ENCODE measurements at places on chromosomes 12 and 14. TPM values are rescaled to one million over a fixed set of nuclear protein-coding genes. Genes with fewer than 3 reads are reported as not detected.

DNA sequence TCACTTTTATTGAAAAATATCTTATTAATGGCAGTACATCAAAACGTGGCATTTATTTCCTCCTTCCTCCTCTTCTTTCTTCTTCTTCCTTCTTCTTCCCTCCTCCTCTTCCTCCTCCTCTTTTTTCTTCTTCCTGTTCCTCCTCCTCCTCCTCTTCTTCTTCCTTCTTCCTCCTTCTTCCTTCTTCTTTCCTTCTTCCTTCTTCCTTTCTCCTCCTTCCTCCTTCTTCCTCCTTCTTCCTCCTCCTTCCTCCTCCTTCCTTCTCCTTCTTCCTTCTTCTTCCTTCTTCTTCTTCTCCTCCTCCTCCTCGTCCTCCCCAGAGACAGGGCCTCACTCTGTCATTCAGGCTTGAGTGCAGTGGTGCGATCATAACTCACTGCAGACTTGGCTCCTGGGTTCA, 457.2 kb downstream of the AEBP2 start:
- H3K27me3 ChIP-seq = no peaks in the 10 kb centered on the region
- no peak for DNase-seq
- no peak overlapping the region for H3K4me3 ChIP-seq

DNA sequence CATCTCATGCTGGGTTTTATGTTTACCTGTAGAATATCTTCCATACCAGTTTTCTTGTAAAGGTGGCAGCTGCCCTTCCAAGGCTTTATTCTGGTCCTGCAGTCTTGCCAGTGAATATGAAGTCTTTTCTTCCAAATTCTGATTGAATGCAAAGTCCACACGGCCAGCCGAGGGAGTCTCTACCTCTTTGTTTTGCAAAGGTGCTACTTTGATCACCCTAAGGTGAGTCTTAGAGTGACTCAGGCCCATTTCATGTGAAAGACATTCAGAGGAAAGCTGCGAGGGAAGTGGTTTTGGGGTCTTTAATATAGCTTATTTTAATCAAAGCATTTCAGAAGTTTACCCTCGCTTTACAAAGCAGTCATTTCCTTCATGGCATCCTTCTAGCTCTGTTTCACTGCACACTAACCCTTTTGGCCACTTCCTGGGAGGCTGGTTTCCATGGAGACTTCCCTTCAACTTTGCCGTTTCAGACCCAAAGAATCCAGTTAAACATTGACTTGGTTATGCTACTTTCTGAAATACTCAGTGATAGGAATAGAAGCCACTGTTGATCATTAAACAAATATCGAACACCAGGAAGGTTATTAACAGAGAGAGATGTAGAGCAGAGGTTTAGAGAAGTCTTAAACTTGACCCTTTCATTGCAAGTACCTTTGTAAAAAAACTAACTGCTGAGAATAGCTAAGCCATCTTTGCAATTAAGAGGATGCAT, at the start of gene CCDC198:
Gene CCDC198 (minus strand): TSS at position 391 of the 715 bp plus-strand sequence. CDS start 142 bp downstream, at position 249.
- no peak for DNase-seq
- no peak within 1 kb of the TSS for H3K27ac ChIP-seq
- H3K4me1 ChIP-seq = no peaks in the 10 kb centered on the region
- no peaks in the 10 kb centered on the region for H3K27me3 ChIP-seq

DNA sequence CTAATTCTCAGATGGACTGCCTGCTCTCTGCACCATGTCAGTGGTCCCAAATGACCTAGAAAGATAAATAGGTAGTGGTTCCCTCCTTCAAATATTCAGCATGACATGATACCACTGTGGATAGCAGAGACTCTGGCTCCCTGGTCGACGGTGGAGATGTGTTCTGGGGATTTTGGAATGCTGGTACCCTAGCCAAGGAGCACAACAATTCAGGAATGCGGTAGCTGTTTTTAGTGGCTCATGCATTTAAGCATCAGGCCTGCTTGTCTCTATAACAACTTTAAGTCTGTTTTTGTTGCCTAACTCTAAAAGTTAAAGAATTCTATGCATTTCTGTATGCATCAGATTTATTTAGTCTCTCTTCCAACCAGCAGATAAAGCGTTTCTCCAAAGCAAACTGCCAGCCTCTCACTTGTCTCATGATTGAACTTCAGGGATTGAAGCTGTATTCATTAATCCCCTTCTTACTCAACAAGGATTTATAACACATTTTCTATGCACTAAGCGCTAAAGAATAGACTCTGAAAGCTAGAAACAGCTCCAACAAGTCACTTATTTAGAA, 164.9 kb upstream of the BMP4 start:
- no peaks in the 10 kb centered on the region for H3K36me3 ChIP-seq
- H3K4me3 ChIP-seq = no peak overlapping the region
- no peaks in the 10 kb centered on the region for H3K27me3 ChIP-seq

- peaks cover 14% of the 10 kb centered on the region for H3K4me1 ChIP-seq
- DNase-seq = no peak
- no peaks in the 10 kb centered on the region for H3K27me3 ChIP-seq
- peak overlapping the region; percentile 70 for H3K4me3 ChIP-seq
Observed at GRCh38 chr12:43836475-43836989, 651 bp downstream of the TMEM117 start.

DNA sequence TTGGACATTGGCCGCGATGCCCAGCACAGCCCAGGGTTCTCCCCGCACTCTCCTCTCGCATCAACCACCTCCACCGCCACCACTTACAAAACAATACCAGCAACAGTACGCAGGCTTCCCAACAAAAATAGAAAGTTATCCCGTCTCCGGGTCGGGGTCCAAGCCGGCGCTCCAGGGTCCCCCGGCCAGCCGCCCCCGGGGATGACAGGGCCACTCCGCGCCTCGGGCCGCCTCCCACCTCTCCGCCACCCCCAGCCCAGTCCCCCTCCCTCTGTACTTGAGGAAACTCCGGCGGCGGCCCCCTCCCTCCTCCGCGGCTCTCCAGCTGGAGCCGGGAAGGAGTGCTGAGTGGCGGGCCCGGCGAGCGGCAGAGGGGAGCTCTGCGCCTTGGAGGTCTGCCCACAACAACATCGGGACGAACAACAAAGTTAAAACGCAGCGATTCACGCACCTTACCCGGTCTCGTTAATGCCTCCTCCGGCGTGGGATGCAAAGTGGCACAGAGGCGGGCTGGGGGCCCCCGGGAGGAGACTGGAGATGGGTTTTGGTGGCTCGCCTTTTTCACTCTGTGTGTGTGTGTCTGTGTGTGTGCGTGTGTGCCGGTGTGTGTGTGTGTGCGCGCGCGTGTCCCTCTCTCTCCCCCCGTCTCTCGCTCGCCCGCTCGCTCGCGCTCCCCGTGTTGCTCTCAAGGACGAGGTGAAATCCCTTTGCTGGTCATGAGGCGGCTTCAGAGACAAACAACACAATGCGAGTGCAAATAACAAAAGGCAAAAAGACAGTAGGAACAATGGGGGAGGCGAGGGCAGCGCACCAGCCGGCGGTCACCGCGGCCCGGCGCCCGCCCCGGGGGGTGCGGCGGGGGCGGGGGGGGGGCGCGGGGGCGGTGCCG, 386.8 kb downstream of the BCAT1 start:
- peak overlapping the region; percentile 75 for H3K27ac ChIP-seq
- H3K27me3 ChIP-seq = peaks cover 4% of the 10 kb centered on the region
- DNase-seq = peak; percentile 65
- H3K4me3 ChIP-seq = peak overlapping the region; percentile 62
- no peaks in the 10 kb centered on the region for H3K36me3 ChIP-seq
- H3K4me1 ChIP-seq = peaks cover 27% of the 10 kb centered on the region

DNA sequence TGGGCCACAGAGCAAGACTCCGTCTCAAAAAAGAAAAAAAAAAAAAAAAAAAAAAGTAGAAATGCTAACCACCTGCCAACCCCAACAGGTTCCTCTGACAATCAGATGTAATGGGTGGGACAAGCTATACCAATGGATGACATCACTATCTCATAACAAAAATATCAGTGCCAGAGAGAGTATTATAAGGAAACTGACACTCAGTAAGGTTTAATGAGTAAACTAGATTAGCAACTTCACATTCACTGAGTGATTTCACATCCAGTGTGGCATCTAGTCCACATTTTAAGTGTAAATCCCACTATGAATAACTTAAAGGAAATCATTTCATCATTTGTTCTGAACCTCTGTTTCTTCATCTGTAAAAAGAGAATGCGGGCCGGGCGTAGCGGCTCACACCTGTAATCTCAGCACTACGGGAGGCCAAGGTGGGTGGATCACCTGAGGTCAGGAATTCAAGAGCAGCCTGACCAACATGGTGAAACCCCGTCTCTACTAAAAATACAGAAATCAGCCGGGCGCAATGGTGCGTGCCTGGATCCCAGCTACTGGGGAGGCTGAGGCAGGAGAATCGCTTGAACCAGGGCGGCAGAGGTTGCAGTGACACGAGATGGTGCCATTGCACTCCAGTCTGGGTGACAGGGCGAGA, 1.8 kb downstream of the SART3 start:
- no peak overlapping the region for H3K27ac ChIP-seq
- H3K27me3 ChIP-seq = no peaks in the 10 kb centered on the region
- peaks cover 4% of the 10 kb centered on the region for H3K36me3 ChIP-seq
- DNase-seq = no peak
- H3K4me1 ChIP-seq = peaks cover 7% of the 10 kb centered on the region
- peak overlapping the region; percentile 98 for H3K4me3 ChIP-seq

DNA sequence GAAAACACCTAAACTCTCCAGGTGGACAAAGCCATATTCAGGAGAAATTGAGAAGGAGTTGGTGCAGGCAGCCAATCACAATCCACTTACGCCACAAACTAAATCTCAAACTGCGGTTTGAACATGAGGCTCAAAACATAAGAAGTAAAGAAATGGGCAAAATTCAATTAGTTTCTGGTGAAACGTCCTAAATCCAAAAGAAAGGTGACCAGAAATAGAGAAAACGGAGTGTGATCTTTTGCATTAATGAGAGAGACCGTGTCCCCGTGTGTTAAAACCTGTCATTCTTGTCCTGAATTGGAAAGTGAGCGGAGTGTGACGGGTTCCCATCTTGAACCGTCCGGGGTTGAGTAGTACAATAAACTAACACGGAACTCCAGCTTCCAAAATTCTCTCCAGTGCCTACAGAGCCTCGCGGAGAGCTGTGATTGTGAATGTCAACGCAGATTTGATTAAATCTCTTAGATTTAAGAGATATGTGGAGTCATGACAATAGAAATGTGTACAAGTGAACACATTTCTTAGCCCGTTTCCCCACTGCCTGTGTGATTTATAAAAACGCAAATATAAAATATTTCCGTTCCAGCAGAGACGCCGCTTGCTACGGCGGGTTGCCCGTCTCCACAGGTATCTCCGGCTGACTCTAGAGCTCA, 595 bp upstream of the METAP2 start:
- peak; percentile 39 for DNase-seq
- peak overlapping the region; percentile 69 for H3K4me3 ChIP-seq
- peaks cover 25% of the 10 kb centered on the region for H3K36me3 ChIP-seq
- H3K27me3 ChIP-seq = no peaks in the 10 kb centered on the region

FAM222A gene
- 18.3 TPM for total RNA-seq

DNA sequence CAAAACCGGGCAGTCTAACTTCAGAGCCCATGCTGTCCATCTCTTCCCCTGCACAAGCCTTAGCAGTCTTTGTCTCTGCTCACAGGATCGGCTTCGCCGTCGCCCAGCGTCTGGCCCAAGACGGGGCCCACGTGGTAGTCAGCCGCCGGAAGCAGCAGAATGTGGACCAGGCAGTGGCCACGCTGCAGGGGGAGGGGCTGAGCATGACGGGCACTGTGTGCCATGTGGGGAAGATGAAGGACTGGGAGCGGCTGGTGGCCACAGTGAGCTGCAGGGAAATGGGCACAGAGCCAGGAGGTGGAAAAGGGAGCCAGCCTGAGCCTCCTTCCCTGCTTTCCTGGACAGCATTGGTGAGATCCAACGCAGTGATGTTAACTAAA, 14.2 kb upstream of the CARMIL3 start:
- no peak overlapping the region for H3K27ac ChIP-seq
- peaks cover 3% of the 10 kb centered on the region for H3K4me1 ChIP-seq
- no peak overlapping the region for H3K4me3 ChIP-seq
- H3K27me3 ChIP-seq = no peaks in the 10 kb centered on the region
- DNase-seq = no peak
- no peaks in the 10 kb centered on the region for H3K36me3 ChIP-seq

DNA sequence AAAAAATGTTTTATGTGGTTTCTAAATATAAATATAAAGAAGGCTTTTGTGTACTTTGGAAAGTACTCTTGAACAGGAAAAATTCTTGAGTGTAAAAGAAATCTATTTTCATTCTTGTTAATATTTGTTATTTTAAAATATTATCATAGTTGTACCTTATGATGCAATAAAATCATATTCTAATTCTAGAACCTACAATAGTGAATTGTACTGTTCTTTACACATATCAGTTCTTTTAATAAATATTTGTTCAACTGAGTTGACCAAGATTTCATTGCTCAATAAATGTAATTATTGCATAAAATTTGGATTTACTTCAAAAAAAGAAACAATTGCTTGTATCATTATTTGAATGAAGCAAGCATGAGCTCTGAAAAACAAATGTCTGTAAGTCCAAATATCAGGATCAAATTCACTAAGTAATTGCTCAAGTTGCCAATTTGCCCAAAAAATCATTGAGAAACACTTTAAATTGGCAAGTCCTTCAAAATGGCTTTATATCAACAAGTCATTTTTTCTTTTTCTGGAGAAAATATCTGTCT, 191.6 kb upstream of the SLC16A7 start:
- no peak for DNase-seq
- H3K4me3 ChIP-seq = no peak overlapping the region
- no peaks in the 10 kb centered on the region for H3K27me3 ChIP-seq
- H3K27ac ChIP-seq = no peak overlapping the region

- peak; percentile 75 for DNase-seq
- H3K27me3 ChIP-seq = no peaks in the 10 kb centered on the region
- H3K27ac ChIP-seq = peak within 1 kb of the TSS; percentile 89
- peak within 1 kb of the TSS; percentile 71 for H3K4me3 ChIP-seq
- H3K4me1 ChIP-seq = peaks cover 50% of the 10 kb centered on the region
- no peaks in the 10 kb centered on the region for H3K36me3 ChIP-seq
Observed at GRCh38 chr14:104689109-104689880, at the start of gene INF2. INF2 (plus strand) TSS chr14:104689618; CDS start chr14:104701366, 11,748 bp downstream.

DNA sequence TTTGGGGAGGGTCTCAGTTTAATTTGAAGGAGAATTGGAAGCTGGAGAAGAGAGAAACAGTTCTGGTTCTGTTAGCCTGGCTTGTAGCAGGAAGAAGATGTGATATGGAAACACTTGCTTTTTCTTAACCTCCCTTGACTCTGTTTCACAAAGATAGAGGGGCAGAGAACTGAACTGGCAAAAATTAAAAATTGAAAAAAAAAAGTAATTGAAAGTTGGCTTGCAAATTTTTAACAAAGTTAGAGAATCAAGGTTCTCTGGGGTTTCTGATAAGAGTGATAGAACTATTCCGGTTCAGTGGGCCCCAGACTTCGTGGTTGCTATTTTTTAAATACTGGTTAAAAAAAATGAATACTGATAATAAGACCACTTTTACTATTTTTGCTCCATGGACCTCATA, 2.8 kb downstream of the CRADD start:
- DNase-seq = no peak
- H3K27ac ChIP-seq = peak overlapping the region; percentile 98
- H3K36me3 ChIP-seq = no peaks in the 10 kb centered on the region
- H3K27me3 ChIP-seq = no peaks in the 10 kb centered on the region
